ENCODE measurements at places on chromosomes 5 and 9. TPM values are rescaled to one million over a fixed set of nuclear protein-coding genes. Genes with fewer than 3 reads are reported as not detected.

The PRLR gene
- total RNA-seq = 47.1 TPM

The ALDOB gene
- 13.8 TPM for total RNA-seq

The RASEF gene
- 37.6 TPM for total RNA-seq

The PRDM9 gene
- total RNA-seq = not detected

The CSF2 gene
- total RNA-seq = not detected

The ANGPTL2 gene
- 11.6 TPM for total RNA-seq

The SET gene
- 212 TPM for total RNA-seq

The ADAMTS16 gene
- total RNA-seq = 0.35 TPM

The ARAP3 gene
- total RNA-seq = 5.7 TPM

The IRF1 gene
- total RNA-seq = 89.4 TPM

The ANKRD20A1 gene
- 19.5 TPM for total RNA-seq

The HSD17B3 gene
- total RNA-seq = 1.6 TPM

The GPR151 gene
- total RNA-seq = not detected

The CDKN2B gene
- 119 TPM for total RNA-seq

All from mucosa of descending colon (tissue), 3 donors.